ENCODE measurements at places on chromosomes 6 and 20. TPM values are rescaled to one million over a fixed set of nuclear protein-coding genes. Genes with fewer than 3 reads are reported as not detected.

The MTFR2 gene
- total RNA-seq = 21.7 TPM

The CLVS2 gene
- not detected for total RNA-seq

The CLDN20 gene
- not detected for total RNA-seq

The ZNF334 gene
- 1.3 TPM for total RNA-seq

The USP49 gene
- 5.0 TPM for total RNA-seq

The SAPCD1 gene
- 6.1 TPM for total RNA-seq

The MYL9 gene
- total RNA-seq = not detected

The PHF10 gene
- total RNA-seq = 69.6 TPM

The PPP1R16B gene
- total RNA-seq = 171 TPM

The TCFL5 gene
- 6.2 TPM for total RNA-seq

The CD109 gene
- 24.5 TPM for total RNA-seq

- DNase-seq = no peak
Observed at GRCh38 chr20:49775229-49775693, 37.4 kb upstream of the SLC9A8 start.

DNA sequence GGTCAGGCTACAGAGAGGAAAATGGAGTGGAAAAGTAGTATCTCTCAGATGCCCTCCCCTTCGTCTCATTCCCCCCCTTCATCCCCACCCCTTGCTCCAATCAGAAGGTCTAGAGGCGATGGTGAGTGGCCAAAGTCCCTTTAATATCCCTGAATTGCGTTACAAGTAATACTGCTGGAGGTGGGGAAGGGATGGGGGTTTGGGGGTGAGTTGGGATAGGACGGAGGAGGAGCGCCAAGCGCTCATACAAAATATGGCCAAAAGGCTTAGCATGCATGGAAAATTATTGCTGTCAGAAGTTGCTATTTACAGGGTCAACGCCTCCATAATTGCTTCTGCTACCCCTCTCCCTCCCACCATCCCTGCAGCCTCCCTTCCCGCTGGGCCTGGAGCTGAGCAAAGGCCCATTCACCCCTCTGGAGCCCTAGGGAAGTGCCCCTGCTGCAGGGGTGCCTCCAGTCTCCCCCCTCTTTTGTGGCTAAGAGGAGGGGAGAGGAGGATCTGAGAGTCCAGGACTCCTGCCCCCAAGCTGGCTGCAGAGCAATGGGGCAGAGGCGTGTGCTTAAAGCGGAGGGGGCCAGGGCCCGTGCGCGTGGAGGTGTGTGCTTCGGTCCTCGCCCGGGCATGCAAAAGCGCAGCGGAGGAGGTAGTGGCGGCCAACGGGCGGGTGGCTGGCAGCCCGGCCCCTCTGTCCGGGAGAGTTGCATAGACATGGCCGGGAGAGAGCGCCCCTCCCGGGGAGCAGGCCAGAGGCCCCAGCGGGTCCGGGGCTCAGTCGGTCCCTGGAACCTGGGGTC, 8.7 kb upstream of the SRXN1 start:
- no peak for DNase-seq

GRCh38 chr6:137402143-137402680, 92.0 kb downstream of the OLIG3 start:
- DNase-seq = no peak

GRCh38 chr6:33744895-33745546, 1.7 kb downstream of the IP6K3 start:
- DNase-seq = no peak

GRCh38 chr6:161226009-161226964, 47.6 kb downstream of the AGPAT4 start:
- DNase-seq = no peak

GRCh38 chr6:116877743-116878142, 701 bp downstream of the RFX6 start:
- no peak for DNase-seq

- no peak for DNase-seq
Observed at GRCh38 chr20:31984981-31985471, 17.1 kb downstream of the XKR7 start.

DNA sequence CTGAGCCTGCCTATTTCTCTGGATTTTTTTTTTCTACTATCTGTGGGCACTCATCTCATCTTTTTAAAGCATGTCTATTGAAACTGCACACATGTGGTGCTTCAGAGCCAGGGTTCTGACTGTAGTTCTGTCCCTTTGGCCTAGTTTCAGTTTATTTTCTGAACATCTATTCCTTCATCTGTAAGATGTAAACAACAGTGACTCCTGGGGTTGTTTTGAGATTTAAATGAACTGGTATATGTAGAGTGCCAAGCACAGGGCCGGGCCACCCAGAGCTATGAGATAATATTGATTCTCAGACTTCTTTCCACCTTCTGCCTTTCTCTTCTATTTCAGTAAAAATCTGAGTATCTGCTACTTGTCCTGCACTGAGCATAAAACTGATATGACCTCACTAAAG, 185.1 kb downstream of the CARMIL1 start:
- no peak for DNase-seq

- no peak for DNase-seq
Observed at GRCh38 chr6:142605922-142606485, 304.2 kb downstream of the ADGRG6 start.

DNA sequence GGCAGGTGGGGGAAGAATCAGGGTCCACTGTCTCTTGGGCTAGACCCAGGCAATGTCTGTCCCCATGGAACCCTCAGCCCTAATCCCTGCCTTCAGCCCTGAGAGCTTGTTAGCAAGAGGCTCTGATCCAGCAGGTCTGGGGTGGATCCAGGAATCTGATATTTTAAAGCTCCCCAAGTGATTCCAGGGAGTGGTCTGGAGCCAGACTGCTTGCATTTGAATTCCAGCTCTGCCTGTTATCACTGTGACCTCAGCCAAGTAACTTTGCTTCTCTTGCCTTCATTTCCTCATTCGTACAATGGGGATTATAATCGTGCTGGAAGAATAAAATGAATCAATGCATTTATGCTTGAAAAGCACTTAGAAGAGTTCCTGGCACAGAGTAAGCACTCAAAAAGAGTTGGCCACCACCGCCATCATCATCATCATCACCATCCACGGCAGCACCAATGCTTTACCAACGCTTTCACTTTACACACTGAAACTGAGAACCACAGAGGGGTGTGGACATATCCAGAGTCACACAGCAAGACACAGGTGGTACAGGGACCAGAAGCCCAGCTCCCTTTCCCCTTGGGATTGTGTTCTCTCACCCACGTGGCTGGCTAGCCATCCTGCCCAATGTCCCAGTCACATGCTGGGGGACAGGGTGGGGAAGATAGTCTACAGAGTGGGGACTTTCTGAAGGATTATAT, 75.7 kb upstream of the RALY start:
- DNase-seq = no peak

GRCh38 chr6:116309001-116309400, 29.3 kb upstream of the TSPYL1 start:
- DNase-seq = no peak

- no peak for DNase-seq
Observed at GRCh38 chr6:55569638-55570037, 9.4 kb downstream of the HMGCLL1 start.

GRCh38 chr6:106114492-106114891, 28.4 kb downstream of the PRDM1 start:
- no peak for DNase-seq

GRCh38 chr6:126206504-126207246, 133.2 kb upstream of the CENPW start:
- no peak for DNase-seq

GRCh38 chr6:4374216-4374615, 238.8 kb upstream of the ECI2 start:
- DNase-seq = no peak

DNA sequence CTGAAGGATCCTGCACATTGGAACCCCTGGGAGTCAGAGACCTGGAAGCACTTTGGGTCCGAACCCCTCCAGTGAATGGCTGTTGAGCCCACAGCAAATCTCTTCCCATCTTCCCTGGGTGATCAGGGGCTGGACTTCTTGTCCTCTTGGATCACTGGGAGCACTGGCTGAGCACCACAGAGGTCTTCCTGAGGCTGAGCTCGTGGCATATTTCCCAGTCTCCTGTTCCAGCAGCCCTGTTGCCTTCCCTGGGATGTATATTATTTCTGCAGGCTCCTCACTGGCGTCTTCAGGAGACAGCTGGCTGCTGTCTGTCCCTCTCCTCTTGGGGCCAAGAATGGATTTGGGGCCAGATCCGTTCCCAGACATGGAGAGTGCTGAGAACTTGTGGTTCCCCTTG, 43.4 kb downstream of the PTK7 start:
- no peak for DNase-seq

DNA sequence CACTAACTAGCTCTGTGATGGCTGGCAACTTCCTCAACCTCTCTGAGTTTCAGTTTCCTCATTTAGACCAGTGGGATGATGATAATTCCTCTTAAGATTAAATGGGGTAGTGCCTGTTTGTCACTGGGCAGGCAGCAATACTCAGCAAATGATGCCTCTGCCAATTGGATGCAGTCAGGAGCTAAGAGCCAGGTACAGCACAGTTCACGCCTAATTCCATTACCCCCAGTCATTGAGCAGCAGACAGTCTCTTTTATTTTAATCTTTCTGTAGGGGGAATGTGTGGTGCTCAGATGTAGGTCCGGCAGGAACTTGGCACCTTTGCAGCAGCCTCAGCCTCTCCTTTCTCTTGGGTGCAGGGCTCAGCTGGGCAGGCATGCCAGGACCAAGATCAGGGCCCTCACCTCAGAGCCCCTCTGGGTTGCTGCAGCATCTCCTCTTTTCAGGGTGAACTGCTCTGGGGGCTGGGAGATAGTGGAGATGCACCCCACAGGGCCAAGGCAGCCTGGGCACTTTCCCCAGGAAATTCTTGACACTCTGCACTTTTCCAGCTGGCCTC, 243.8 kb downstream of the LRFN2 start:
- DNase-seq = no peak

DNA sequence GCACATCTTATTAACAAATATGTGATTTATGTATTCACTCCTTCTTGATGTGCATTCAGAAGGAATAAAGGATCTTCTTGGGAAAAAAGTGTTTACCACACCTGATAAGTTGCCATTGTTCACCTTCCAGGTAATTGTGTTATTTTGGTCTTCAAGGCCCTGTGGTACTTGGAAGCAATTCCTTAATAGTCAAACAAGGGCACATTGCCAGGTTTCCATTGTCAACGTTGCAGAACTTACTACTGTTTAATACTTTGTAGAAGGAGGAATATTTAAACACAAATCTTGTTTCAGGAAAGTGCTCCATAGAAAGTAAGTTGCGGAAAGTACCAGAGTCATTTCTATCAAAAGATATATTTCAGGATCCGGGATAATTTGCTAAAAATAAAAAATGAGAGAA, 129.5 kb upstream of the SGK1 start:
- DNase-seq = no peak

DNA sequence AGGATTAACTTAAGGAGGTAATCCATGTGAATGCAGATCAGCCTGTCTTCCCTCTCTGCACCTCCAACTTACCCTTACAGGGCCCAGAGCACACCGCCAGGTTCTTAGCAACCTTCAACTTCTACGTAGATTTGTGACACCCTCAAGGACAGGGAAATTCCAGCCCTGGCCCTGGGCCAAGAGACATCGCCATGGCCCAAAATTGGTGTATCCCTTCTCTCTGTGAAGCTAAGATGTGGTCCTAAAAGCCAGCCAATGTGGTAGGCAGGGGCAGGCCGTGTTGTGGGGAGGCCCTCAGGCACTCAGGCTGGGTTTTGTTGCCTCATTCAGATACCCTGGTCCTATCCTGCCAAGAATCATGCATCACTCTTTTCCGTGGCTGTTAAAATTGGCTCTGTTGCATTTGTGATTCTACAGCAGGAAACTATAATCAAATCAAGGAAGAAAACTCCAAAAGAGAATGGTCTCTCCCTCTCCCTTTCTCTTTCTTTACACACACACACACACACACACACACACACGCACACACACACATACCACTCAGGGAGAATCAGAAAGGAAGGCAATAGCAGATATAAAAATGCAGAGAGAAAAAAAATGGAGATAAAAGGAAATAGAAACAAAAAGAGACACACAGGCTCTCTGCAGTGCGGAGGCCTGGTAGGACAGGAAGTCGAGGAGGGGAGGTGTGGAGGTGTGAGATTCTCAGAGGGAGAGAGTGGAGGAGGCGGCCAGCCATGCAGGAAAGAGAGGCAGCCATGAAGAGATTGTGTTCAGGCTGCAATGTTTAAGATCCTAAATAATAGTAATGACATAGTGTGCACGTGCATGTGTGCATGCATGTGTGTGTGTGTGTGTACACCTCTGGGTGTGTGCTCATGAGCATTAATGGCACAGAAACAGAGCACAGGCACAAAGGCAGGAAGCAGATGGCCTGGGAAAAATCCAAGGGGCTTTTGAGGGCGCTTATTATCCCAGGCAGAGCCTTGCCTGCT, 201.8 kb upstream of the LRFN2 start:
- peak; percentile 40 for DNase-seq

- no peak for DNase-seq
Observed at GRCh38 chr20:34096699-34097444, 15.2 kb downstream of the EIF2S2 start.

- no peak for DNase-seq
Observed at GRCh38 chr6:17390276-17390675, 3.1 kb upstream of the CAP2 start.

- DNase-seq = peak; percentile 10
Observed at GRCh38 chr6:14270925-14271788, 153.6 kb downstream of the CD83 start.

DNA sequence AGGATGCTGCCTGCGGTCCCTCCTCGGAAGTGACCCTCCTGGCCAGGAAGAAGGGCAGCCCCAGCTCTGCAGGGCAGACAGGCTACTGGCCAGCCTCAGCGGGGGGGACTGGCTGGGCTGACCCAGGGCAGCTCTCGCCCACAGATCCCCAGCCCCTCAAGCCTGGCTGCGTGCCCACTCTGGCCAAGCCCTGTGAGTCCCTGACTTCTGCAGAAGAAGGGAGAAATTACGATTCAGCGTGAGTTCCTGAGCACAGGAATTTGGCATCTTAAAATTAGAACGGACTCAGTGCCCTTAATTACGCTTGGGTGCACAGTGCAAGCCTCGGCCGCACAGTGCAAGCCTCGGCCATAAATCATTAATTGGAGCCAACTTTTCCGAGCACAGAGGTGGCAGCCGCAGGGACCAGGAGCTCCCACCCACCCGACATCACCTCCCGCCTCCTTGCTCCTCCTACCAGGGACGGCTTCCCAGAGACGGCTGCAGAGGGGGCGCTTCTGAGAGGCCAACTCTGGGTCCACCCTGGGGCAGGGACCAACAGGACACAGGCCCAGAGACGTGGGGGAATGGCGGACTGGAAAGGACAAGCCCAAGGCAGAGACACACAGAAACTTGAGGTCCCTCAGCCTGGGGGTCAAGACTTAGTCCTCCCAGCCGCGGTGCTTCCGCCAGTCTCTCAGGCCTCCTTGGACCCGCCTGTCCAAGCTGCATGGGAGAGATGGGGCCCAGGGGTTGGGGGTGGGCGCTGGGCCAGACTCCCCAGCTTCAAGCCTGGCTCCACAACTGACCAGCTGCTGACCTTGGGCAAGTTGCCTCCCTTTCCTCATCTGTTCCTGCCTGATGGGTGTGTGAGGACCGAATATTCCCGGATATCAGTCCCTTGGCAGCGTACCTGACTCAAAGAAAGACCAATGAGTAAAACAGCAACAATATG, 165.4 kb downstream of the TAF4 start:
- no peak for DNase-seq

- DNase-seq = no peak
Observed at GRCh38 chr6:131067521-131067920, 4.5 kb upstream of the EPB41L2 start.
